Dermis microvascular lymphatic vessel endothelial cell (primary cell): ENCODE measurements at places on chromosomes 3 and 15. TPM values are rescaled to one million over a fixed set of nuclear protein-coding genes. Genes with fewer than 3 reads are reported as not detected.

ROPN1 gene
- not detected in 2 replicates for total RNA-seq

PRICKLE2 gene
- 1.8 and 2.8 TPM in 2 replicates for total RNA-seq

REC114 gene
- not detected in 2 replicates for total RNA-seq

RETNLB gene
- total RNA-seq, result not detected in 2 replicates

ZNF385D gene
- total RNA-seq, result 1.3 and 4.2 TPM in 2 replicates

PAK6 gene
- total RNA-seq, result not detected in 2 replicates

ZNF80 gene
- total RNA-seq, result not detected in 2 replicates
